Activated T-helper 17 cell treated with anti-CD3 and anti-CD28 coated beads, Interleukin-2, amount 50 U/mL, for 72 hours (primary cell): ENCODE measurements at places on chromosomes 3 and 15.

DNA sequence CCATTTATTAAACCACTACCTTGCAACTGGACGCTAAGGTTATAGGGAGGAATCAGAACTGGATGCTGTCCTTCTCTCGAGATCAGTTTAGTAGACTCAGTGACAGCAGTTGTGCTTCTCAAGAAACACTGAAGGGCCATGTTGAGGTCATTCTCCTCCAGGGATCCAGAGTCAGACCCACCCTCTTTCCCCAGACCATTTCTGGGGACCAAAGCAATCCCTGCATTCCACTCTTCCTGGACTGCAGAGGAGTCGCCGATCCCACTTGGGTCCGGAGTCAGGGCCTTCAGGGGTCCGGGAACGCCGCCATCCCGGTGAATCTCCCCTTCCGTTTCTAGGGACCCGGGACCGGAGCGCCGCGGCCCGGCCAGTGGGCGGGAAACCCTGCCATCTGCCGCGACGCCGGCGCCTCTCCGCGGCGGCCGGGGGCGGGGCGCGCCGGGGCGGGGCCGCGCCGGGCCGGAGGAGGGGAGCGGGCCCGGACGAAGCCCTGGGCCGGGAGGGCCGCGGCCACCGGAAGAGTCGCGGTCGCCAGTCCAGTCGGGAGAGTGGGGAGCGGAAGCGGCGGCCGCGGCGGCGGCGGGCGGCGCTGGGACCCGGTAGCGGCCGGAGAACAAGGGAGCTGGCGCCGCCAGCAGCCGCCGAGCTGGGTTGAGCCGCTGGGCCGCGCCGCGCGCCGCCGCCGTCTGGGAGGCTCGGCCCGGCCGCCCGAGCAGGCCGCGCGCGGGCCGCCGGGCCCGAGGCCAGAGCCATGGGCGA lies at the start of gene DVL3:
Gene DVL3 (plus strand): TSS at position 493 of the 759 bp plus-strand sequence. CDS start 259 bp downstream, at position 752.
- peak; percentile 83 for ATAC-seq

DNA sequence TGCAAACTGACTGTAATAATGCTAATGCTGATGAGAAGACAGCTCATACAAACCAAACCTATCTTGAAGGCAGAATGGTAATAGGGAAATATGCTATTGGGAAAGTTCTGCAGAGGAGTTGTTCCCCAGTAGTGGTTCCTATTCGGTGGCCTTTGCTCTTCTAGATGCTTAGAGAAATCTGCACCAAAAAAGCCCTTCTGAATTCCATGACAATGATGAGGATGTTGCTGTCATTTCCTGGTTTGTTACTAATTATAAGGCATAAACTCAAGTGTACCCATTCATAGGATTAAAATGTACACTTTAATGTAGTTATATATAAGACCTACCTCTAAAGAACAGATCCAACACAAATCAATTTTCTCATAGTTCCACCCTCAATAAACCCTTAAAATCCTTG lies 30.1 kb downstream of the TOMM70 start:
- ATAC-seq = no peak

- peak; percentile 26 for ATAC-seq
Measured at GRCh38 chr15:70762469-70763119, 764 bp downstream of the UACA start.

GRCh38 chr15:101568309-101568708 lies 78.8 kb upstream of the PCSK6 start:
- no peak for ATAC-seq

- ATAC-seq = no peak
Measured at GRCh38 chr3:187971629-187972028, 182.3 kb upstream of the LPP start.

GRCh38 chr15:40451527-40452158 lies 10.9 kb downstream of the BAHD1 start:
- no peak for ATAC-seq

- no peak for ATAC-seq
Measured at GRCh38 chr15:68517285-68517761, 61.5 kb upstream of the CORO2B start.

- no peak for ATAC-seq
Measured at GRCh38 chr3:87949879-87950208, 109.0 kb downstream of the CGGBP1 start.
